ENCODE measurements at places on chromosomes 7 and 10. TPM values are rescaled to one million over a fixed set of nuclear protein-coding genes. Genes with fewer than 3 reads are reported as not detected.

GRCh38 chr7:103632972-103633371 lies 187.0 kb upstream of the SLC26A5 start:
- DNase-seq, result no peak

DNA sequence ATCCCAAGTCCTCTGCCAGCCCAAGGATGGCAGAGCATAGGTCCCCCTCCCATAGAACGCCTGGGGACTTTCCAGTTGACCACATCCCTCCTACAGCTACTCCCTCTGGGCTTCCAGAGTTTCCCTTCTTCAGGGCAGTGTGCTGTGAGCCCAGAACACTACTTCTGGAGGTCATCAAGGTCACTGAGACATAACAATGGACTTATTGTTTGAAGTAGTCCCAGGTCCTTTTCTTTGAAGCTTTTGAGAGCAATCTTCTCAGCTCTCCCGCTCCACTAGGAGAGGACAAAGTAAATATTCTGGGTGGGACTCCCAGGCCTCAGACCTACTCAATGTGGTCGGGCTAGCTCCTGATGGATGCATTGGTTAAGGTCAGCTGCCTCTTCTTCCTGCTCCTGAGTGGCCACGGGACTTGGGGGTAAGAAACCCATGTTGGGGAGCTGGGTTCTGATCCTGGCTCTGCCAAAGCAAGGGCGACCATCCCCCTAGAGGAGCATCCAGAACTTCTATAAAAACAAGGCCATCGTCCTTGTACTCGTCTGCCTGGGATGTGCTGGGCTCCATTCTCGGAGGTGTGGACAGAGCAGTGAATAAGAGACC lies 83.5 kb upstream of the DDC start:
- no peak for DNase-seq

- DNase-seq, result no peak
Observed at GRCh38 chr7:65910237-65910636, 37.4 kb downstream of the VKORC1L1 start.

GRCh38 chr7:37068902-37069301 lies 344.6 kb upstream of the AOAH start:
- DNase-seq, result no peak

DNA sequence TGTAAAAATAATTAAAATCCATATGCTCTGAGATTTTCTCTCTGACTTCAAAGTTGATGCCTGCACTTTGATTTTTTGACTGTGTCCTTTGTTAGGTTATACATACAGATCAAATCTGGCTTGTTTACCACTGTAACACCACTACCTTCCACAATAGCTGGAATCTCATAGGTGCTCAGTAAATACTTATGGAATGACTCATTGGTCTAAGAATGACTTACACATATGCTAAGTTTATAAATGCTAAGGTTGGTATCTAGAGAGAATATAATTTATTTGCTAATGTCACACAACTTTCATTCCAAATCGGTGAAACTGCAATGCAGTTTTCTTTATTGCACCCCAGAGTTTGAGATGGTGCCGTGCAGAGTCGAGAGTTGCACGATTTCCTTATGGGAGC lies 578.5 kb downstream of the SH2D4B start:
- DNase-seq, result no peak

GRCh38 chr10:30747633-30748032 lies 118.1 kb upstream of the LYZL2 start:
- DNase-seq, result no peak

- DNase-seq, result no peak
Observed at GRCh38 chr7:102439963-102440795, 6.8 kb downstream of the ORAI2 start.

DNA sequence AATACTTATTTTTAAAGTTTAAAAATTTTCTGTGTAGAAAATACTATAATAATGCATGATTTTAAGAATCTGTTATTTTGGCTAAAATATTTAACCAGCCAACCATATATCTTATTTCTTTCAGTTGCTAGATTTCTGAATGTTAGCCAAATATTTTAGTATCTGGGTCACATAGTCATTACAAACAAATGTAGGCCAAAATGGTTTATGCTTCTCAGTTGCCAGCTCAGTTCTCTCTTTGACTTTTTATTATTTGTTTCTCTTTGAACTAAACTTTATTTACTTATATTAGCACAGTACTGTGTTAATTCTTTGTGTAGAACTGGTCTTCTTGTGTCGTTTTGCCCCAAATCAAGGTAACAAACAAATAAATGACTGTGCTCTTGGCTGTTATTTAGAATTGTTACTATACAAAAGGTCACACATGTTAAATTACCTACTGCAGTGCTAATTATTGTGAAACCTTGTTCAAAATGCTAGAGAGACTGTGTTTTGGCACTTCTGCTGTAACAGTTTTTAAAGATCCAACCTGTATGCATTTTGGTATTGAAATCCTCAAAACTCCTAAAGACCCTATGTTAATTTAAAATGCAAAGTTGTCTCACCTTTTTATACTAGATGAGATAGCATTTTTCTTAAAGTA lies 39.8 kb downstream of the ZEB1 start:
- no peak for DNase-seq

DNA sequence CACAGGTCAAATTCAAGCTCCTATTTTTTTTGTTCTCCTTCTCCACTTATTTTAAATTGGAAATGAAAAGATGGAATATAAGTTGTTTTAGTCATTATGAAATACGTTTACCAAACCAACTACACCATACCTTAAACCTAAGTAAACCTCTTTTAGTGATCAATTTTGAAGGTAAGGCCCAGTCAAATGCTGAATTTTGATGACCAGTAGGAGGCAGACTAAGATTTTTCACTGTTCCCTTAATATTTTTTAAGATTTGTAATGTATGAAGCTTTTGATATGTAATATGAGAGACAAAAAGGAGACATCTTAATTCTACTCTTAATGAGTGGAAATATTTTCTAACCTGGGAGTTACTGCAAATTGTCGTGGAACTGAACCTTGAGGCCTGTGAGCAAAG lies 311.6 kb downstream of the EXOC4 start:
- DNase-seq, result no peak

DNA sequence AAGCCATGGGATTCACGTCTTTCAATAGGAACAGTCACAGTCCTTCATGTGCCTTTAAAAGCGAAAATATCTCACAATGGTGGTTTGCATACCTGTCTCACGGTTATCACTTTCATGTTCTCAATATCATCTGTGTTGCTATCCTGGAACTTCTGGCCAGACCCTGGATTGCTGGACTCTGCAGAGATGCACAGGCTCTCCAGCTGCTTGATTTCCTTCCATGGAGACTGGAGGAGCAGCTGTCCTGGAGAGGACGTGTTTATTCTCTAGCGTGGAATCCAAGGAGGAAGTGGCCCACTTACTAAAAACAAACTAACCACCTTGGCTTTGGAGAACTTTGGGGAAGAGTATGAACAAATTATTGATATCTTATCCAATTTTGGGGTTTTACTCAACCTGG lies 16.5 kb downstream of the BTBD16 start:
- no peak for DNase-seq

DNA sequence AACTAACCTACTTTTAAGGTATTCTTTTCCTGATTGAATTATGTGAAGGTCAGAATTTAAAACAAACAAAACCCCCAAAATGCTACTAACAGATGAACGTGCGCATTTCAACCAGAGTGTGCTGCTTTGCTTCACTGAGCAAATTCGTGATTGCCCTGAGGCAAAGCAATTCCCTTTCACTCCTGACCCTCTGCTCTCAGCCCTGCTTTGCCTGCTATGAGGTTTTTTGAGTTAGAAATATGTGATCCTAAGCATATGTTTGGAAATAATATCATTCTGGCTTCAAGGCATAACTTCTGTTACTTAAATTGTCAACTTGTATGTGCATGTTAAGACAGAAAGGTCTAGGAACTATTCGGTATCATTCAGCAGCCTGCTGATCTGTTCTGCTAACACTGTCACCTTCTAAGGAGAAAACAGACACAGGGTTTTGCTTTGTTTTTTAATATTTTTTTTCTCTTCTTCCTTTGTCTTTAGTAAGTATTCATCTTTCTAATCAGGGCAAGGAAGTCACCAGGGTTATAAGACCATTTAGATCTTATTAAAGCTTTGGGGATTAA lies 124.2 kb downstream of the GNAT3 start:
- peak; percentile 50 for DNase-seq

GRCh38 chr10:54139819-54140428 lies 661.1 kb downstream of the PCDH15 start:
- DNase-seq, result no peak

- DNase-seq, result no peak
Observed at GRCh38 chr10:51235865-51236264, 161.6 kb downstream of the PRKG1 start.

DNA sequence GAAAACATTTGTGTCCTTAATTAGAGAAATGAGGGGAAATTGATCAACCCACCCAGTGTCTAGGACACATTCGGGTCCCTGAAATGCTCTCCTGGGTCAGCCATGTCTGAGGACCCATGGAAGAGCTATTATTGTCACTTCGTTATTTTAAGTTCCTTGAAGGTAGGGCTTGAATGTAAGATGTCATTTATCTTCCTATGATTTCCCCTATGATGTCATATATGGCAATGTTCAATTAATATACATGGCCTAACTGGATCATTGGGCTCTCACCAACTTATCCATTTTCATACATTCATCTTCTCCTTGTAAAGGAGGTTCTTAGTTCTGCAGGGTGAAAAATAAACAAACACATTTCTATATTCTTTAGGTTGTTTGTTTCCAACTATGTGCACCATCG lies 113.0 kb upstream of the FAM171A1 start:
- no peak for DNase-seq

DNA sequence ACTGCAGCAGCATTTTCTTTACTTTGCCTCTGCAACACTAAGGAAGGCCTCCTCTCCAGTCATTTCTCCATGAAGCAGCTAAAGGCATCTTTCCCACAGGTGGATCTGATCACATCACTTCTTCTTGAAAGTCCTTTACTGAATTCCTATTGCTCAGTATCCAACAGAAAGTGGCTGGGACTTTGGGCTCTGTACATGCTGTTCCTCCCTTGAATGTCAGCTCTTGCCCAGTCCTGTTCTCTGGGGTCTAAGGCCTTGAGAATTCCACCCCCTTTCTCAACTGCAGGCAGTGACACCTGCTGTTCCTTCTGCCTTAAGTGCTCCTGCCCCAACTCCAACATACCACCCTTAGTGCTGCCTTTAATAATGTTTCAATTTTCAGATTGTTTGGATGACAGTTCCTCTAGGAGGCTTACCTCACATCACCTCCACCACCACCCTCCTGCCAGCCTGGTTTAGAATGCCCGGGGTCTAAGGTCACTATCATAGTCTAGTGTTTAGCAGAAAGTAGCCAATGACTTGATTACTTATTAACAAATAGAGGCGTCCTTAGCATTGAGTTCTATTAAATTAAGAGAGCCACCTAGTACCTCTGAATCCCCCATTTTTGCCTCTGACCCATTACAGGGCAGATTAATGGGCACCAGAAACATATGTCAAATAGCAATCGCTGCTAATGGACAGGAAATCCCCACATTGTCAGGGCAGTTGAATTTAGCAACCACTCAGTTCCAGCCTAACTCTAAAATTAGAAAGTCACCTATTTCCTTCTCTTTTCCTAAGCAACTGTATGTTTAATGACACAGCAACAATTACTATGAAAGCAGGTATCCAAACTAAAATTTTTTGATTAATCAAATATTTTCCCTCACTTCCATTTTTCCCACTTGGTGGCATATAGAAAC lies 11.4 kb downstream of the INHBA start:
- DNase-seq, result no peak

GRCh38 chr10:36676321-36676720 lies 449.1 kb upstream of the ANKRD30A start:
- DNase-seq, result no peak

DNA sequence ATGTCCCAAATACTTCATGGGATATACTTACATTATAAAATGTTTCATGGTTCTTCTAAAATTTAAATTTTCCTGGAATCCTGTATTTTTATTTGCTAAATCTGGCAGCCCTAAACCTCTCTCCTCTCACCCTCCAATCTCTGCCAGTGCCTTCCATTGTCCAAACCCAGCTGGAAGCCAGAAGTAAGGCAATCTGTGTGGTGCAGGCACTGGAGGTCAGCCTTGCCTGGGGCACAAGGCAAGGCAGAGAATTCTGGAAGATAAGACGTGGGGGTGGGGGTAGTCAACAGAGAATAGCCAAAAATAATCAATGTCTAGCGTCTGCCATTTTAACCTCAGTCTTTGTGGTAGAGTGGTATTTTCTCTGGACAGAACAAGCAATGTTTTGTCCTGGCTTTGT lies 381.7 kb downstream of the GPAM start:
- no peak for DNase-seq

DNA sequence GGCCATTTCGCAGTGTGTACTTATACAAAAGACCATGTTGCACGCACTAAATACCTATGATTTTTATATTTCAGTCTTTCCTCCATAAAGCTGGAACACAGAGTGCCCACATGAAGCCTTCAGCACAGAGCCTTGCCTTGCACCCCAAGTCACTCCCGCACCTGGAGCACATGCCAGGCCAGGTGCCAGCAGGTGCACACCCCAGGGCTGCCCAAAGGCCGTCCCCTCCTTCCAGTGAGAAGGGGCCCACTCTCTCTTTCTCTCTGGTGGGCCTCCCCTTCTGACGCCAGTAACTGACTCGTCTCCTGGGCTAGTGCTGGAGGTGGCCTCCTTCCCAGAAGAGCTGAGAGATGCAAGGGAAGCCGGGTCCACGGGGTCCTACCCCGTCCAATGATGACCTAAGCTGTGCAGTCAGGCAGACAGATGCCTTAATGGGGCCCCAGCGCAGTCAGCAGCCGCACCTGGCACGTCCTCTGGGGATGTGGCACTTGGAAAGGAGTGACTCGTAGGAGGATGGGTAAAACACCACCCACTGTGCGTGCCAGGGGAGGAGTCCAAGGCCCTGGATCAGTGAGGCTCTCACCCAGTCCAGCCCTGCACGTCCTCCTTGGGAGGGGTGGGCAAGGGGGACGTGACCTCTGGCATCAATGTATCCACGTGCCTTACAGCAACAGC lies 17.7 kb upstream of the SHH start:
- DNase-seq, result no peak

- no peak for DNase-seq
Observed at GRCh38 chr7:50330696-50331095, 26.2 kb downstream of the IKZF1 start.

DNA sequence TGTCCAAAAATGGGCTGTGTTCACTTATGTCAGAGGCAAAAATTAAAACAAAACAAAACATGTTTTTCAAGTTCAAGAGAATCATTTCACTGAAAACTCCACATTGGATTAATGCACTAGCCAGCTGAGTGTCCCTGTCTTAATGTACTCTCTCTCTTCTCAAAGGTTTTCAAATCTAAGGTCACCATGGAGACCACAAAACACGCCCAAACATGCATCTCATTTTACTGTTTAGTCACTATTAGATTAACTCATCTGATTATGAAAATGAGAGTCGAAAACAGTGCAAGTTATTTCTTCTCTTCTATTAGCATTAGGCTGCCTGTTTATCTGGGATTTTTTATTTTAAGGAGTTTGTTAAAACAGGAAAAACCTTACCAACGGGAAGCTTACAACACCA lies 70.8 kb upstream of the ASAH2 start:
- DNase-seq, result no peak

- no peak for DNase-seq
Observed at GRCh38 chr10:128032466-128032865, 93.8 kb downstream of the MKI67 start.

- DNase-seq, result no peak
Observed at GRCh38 chr10:33125522-33126517, 167.8 kb upstream of the ITGB1 start.

ADGRA1 gene
- total RNA-seq, result 0.91 TPM

APBB1IP gene
- total RNA-seq, result 20.5 TPM

TRPV5 gene
- 1.4 TPM for total RNA-seq

CYP2W1 gene
- total RNA-seq, result 0.13 TPM

BICC1 gene
- 136 TPM for total RNA-seq

TIMM23B gene
- total RNA-seq, result 19.4 TPM

HMX3 gene
- not detected for total RNA-seq

IL6 gene
- total RNA-seq, result 1.6 TPM
